SHP77 treated with DMSO at 0.1 percent for 48 hours (cell line): ENCODE measurements at places on chromosomes 12 and 14.

- no peak for DNase-seq
Measured at GRCh38 chr12:40672741-40673271, 19.4 kb upstream of the CNTN1 start.

- DNase-seq = no peak
Measured at GRCh38 chr14:22915886-22916521, 2.9 kb downstream of the RBM23 start.

- DNase-seq = no peak
Measured at GRCh38 chr12:31041033-31041564, 32.6 kb upstream of the DDX11 start.

DNA sequence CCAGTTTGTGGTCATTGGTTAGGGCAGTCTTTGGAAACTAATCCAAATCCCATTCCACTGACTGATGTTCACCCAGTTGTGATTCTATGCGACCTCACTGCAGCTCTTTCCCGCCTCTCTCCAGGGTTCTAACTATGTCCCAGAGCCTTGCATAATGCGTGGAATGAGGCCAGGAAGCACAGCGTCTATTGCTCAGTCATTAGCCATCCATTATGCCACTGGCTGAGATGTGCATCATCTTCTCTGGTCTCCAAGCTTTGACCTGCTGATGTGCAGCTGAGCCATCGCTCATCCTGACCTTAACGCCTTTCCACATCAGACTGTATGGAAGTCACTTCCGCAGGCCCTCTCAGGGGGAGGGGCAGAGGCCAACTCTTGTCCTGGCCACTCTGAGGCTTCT, 115.4 kb upstream of the VRK1 start:
- no peak for DNase-seq

GRCh38 chr12:120121766-120122293, 5.3 kb upstream of the RAB35 start:
- DNase-seq = no peak

DNA sequence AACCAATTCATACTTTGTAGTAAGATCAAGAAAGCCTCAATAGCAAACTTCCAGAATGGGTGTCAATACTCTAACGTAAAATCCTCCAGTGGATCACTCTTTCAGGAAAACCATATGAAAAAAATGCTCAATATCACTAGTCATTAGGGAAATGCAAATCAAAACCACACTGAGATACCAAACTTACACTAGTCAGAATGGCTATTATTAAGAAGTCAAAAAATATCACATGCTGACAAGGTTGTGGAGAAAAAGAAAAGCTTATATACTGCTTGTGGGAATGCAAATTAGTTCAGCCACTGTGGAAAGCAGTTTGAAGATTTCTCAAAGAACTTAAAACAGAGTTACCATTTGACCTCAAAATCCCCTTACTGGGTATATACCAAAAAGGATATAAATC, 49.5 kb upstream of the ATXN7L3B start:
- no peak for DNase-seq

DNA sequence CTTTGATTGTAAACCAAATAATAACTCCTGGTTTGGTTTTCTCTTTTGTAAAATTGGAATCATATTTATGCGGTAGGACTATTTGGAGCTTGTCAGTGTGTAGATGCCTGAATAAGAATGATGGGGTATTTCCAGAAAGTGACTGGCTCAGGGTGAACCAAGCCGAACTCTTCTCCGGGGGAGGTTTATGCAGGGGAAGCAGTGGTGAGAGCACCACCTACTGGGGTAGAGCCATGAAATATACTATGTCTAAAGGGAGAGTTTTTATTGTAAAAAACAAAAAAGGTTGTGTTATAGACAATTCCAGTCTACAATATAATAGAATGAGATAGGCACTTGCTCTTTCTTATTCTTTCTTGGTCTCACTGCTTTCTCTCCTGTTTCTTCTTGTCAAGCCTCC, 222.9 kb upstream of the SLC16A7 start:
- DNase-seq = no peak

- DNase-seq = no peak
Measured at GRCh38 chr12:107311682-107312081, 218.3 kb upstream of the CRY1 start.

DNA sequence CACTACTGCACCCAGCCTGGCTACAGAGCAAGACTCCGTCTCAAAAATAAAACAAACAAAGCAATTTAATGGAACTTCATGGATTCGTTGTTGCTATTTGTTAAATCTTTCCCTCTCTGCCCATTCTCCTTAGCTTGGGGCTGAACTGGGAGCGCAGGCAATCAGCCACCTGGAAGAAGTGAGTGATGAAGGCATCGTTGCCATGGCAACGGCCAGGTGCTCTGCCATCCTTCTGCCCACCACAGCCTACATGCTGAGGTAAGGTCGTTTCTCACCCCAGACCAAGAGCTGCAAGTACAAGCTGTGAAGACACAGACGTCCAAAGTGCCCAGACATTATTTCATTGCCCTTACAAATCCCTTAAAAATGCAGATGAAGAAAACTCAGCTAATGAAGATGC, 19.1 kb downstream of the AMDHD1 start:
- no peak for DNase-seq

DNA sequence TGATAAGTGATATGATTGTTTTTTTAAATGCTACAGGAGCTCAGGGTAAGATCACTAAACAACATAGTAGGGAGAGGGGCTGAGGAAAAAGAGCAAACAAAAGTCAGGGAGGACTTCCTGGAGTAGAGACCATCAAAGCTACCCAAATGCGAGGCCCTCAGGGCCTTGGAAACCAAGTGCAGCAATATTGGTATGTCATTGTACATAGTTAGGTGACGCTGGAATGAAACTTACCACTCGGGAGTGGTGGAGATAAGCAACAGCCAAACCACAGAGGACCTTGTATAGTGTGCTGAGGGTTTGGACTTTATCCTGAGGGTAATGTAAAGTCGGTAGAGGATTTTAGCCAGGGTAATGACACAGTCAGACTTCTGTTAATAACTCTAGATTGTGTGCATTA, 13.8 kb downstream of the KITLG start:
- DNase-seq = no peak

DNA sequence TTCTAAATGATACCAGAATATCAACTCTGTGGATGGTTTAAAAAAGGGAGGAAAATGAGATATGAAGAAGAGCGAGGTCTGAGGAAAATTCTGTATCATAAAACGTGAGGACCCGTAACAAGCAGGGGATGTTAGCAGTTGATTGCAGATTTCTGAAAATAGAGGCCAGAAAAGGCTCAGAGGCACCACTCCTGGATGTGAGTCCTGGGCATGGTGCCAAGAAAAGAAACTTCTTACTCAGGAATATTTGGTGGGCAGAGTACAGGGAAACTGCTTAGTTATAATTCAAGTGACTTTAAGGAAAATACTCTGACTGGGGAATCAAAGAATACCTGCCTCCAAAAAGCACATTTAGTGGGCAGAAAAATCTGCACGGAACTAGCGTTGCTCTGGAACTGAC, 85.5 kb downstream of the PRICKLE1 start:
- DNase-seq = no peak

DNA sequence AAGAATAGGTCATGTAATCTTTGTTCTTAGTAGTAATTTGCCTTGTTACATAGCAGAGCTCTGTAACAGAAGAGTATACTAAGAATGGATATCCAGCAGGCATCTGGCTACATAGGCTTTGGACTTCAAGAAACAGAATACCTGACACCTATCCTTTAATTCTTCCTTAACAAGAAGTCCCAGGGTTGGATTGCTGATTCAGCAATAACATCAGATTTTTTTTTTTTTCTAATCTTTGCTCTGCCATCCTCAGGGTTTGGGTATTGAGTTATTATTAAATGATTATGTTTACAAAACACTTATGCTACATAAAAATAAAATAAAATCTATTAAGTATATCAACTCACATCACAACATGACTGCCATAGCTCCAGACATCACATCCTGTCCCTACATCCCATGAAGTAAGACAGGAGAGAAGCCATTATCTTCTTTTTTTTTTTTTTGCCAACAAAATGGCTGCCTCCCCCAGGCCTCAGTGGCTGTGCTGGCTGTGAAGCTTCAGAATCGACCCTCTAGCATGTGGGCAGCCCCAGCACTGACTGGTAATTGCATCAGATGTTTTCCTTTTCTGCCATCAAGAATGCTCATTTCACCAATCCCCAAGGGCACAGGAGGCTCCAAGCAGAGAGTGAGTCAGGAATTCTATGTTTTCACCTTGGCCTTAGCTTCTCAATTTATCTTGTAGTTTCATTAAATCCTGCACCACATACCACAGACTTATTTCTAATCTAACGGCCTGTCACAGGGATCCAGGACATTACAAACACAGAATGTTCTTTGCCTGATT, 186.2 kb downstream of the DICER1 start:
- no peak for DNase-seq

GRCh38 chr14:23460960-23461359, 8.5 kb upstream of the NGDN start:
- DNase-seq = no peak

GRCh38 chr14:76195003-76195402, 43.3 kb downstream of the GPATCH2L start:
- DNase-seq = no peak

- no peak for DNase-seq
Measured at GRCh38 chr12:1479645-1480044, 114.7 kb downstream of the FBXL14 start.

DNA sequence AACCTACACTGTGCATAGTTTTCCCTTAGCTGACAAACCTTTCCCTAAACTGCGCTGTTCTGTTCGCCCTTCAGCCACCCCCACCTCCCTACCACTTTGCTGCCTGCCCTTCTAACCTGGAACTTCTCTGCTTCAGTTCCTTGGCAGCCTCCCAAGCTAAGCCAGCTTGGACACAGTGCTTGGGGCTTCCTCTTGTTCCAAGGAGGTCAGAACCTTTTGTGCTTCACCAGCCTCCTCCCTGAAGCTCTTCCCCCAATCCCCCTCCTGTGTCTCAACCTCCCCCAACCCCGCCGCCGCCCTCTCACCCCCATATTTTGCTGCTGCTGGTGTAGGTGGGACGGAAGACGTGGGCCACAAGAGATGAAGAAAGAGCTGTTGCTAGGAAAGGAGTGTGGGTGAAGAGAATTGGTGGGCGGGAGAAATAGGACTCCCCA, 8.1 kb upstream of the RIC8B start:
- no peak for DNase-seq

GRCh38 chr12:62642486-62642885, 175.9 kb downstream of the MON2 start:
- DNase-seq = no peak

DNA sequence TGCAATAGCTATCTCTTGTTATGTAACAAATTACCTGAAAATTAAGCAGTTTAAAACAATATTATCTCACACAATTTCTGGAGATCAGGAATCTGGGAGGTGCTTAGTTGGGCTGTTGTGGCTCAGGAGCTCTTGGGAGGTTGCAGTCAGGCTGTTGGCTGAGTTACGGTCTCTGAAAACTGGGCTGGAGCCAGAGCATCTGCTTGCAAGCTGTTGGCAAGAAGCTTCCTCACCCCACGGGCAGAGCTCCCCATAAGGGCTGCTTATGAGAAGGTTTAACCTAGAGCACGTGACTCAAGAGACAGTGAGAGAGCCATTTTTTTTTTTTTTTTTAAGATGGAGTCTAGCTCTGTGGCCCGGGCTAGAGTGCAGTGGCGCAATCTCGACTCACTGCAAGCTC, 346.8 kb downstream of the ATP23 start:
- DNase-seq = no peak

GRCh38 chr14:24135584-24135833, 485 bp upstream of the PSME1 start:
- DNase-seq = no peak

DNA sequence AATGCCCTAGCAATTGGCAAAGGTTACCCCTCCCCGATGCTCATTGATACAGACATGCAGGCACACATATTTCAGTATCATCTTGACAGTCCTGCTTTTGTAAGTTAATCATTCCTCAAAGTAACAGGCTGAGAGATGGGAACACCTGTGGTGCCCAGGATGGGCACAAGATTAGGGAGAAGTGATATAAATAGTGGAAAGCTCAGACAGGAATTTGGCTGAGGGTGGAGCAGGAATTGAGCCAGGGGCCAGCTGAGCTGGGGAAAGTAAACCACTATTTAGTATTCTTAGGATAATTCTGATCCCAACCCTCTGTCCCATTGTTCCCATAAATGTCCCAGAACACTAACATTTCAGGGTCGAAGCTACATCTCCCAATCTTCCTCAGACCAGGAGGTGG, 38.3 kb downstream of the DAO start:
- no peak for DNase-seq

- no peak for DNase-seq
Measured at GRCh38 chr14:65958664-65959562, 527.3 kb upstream of the CCDC196 start.

GRCh38 chr14:53295985-53296582, 143.0 kb upstream of the DDHD1 start:
- DNase-seq = no peak

DNA sequence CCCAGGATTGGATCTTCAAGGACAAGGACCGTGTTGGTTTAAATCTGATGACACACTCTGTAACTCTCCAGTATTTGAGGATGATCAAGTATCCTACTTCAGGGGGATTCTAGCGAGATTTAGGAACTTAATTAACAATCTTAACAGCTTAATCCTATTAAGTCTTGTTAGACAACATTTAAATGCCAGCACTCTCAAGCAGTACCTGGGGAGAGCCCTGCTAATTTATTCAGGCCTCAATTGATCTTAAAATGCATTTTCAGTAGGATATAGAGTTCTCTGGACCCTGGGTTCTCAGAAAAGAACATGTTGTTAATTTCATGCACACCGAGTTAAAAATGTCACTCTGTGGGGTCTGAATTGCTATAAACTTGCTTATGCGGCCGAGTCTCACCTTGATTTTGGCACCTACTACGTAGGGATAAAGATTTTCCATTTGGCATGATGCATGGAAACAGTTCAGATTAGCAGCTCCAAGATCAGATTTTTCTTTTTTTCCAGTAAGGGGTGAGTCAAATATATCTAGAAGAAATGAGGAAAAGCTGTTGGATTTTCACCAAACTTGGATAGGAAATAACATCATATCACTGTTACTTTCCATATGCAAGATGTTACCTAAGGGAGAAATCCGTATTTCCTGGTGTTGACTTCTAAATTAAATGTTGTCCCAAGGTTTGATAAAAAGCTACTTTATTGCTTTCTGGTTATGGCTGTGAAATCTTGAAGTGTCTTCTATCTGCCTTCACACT, 76.1 kb downstream of the SLC24A4 start:
- no peak for DNase-seq

- DNase-seq = peak; percentile 29
Measured at GRCh38 chr12:47082796-47083621, 3.2 kb upstream of the AMIGO2 start.

DNA sequence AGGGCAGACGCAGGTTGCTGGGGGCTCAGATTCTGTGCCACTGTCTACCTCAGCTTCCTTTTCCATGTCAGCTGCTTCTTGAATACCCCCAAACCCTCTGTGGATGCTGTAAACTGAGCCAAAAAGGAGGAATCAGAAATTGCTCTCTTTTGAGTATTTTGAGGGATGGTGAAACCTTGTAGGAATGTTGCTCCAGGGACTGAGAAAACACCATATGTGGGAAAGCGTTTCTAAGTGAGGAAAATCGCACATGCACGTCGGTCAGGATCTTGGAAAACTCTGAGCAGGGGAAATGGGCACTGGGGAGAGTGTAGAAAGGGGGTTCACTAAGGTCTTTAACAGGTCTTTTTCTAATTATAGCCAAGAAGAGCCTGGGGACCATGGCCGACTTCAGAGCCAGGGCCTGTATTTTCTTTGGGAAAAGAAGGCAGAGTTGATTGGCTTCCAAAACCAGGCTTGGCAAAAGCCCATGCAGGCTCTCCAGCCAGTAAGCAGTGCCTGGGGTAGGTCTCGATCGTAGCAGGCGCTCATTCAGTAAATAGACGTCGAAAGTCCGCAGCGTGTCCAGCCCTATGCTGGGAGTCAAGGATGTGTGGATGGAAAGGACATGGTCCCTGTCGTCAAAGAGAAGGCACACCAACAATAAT, 58.0 kb downstream of the NTF3 start:
- DNase-seq = no peak
